ENCODE measurements at places on chromosomes 5 and 9.

DNA sequence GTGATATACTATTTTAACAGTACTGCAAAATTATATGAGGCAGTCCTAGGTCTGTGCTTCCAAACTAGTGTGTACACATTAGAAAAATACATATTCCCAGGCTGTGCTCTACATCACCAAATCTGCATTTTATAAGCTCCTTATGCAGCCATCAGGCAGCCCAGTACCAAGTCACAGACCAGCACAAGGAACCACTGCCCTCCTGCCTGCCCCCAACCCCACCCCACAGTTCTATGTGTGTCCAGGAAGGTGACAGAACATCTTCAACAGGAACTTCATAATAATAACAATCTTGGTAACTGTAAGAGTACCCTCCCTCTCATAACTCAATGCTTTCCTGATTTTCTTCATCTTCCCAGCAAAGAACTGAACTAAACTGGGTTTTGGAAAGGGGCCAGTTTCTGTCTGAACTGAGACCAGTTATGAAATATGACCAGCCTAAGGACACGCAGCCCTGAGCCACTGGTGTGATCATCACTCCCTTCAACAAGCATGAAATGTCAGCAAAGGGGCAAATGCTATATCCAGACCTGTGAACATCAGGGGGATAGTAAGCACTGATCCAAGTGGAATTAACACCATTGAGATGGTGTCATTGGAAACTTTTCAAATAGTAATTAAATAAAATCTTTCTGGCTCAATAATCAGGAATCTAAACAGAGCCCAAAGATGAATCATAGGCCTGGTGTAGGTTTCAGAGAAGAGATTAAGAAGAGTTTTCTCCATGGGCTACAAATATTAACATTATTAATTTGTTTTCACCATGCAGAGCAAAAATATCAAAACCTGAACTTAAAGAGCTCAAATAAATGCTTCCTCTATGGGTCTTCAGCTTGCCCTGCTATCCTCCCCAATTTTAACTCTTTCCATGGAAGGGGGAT, 82.1 kb downstream of the DPYSL3 start:
- DNase-seq: no peak

DNA sequence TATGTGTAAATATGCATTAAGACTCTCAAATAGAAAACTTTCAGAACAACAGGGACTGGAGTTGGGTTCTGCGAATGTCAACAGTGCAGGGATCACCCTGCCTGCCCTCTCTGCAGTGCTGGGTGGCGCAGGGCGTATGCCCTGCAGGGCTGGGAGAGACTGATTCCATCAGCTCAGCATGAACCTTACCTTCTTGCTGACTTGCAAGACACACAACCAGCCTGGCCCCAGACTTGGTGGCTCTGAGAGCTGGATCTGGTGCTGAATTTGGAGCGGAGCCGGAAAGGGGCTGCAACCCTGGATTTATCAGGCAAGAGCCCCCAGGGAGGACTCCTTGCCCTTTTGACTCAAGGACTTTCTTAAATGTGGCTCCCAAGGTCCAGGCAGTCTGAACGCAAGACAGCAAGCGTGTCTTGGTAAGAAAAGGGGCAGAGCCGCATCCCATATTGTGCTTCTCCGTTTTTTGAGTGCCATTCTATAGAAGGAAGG, 376.0 kb upstream of the IRX2 start:
- DNase-seq: no peak

- DNase-seq: no peak
These were observed 17.2 kb upstream of the RGS3 start for GRCh38 chr9:113446323-113446740.

- DNase-seq: no peak
These were observed 16.2 kb downstream of the PGGT1B start for GRCh38 chr5:115246361-115246991.

Measured in WTC11 (cell line).